ENCODE measurements at places on chromosomes 4 and X. TPM values are rescaled to one million over a fixed set of nuclear protein-coding genes. Genes with fewer than 3 reads are reported as not detected.

IL9R gene
- total RNA-seq = not detected

DNA sequence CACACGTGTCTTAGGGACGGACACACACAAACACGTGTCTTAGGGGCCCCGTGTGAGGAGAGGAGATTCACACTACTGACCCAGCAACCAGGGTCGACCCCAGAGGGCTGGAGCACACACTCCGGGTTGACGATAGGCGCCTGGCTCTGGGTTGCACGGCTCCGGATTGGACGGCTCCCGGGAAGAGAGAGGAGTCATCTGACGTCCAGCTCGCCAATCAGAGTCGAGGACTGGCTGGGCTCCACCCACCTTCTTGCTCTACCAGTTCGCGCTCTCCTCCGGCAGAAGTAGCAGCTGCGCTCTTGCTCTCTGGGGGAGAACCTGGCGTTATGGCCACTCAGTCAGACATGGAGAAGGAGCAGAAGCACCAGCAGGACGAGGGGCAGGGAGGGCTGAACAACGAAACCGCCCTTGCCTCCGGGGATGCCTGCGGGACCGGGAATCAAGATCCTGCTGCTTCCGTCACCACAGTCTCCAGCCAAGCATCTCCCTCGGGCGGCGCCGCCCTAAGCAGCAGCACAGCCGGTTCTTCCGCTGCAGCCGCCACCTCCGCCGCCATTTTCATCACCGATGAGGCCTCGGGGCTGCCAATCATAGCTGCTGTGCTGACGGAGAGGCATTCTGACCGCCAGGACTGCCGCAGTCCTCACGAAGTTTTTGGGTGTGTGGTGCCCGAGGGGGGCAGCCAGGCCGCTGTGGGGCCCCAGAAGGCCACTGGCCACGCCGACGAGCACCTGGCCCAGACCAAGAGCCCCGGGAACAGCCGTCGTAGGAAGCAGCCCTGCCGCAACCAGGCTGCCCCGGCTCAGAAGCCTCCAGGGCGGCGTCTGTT is 74.3 kb downstream of the NUDT10 start:
- no peak for DNase-seq

DNA sequence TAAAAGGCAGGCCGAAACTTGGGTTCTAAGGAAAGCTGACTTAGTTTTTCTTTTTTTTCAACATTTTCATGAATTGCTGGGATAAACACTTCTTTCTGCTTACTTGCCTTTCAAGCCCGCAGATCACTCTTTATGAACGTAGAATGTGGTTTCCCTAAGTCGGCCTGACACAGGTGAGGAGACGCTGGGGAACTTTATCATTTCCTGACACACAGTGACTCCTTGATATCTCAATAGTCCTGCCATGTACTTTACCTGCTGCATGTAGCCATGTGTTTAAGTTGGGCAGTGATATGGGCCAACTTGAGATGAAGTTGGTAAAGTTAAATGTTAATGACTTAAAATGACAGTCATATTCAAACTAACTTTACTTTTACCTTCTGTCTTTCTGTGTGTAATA is 26.6 kb upstream of the SNCA start:
- no peak for DNase-seq

ALAS2 gene
- total RNA-seq = not detected

DNA sequence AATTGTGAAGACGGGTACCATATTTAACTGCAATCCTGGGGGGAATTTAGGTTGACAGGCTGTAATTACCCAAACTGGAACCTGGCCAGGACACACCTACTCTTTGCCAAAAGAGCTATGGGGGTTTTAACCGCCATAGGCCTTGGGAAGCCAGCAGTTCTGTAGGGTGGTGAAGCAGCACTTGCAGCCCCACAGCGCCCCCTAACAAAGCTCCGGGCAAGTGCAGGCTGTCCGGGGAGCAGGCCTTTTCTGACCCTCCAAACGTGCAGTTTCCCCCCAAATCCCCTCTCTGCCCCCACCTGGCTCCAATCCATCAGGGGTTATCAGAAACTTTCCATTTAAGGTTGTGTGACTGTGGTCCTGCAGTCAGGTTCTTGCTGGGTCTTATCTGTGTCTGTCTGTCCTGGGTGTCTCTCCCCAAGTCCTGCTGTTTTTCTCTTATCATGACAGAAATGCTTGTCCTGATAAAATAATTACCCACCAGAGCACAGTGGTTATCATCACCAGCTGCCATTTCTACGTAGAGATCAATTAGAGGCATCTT is 350.9 kb downstream of the MID1IP1 start:
- DNase-seq = no peak

DNA sequence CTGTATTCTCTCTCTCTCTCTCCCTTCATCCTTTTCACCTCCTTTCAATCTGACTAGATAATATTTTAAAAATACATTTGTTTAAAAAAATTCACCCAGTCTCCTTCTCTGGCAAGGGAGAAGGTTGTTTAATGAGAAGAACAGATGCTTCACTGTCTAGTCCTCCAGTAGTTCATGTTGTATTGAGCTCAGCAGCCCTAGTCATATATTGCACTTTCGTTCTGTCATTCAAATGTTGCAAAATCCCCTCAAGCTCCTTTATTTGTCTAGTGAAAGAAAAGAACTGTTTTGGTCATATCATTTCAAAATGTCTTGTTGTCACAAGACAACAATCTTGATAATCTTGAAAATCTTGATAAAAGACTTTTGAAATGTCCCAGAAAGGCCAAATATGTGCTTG is 248.0 kb downstream of the GALNTL6 start:
- no peak for DNase-seq

GRCh38 chr4:2788532-2789103 is 4.3 kb upstream of the SH3BP2 start:
- no peak for DNase-seq

DNA sequence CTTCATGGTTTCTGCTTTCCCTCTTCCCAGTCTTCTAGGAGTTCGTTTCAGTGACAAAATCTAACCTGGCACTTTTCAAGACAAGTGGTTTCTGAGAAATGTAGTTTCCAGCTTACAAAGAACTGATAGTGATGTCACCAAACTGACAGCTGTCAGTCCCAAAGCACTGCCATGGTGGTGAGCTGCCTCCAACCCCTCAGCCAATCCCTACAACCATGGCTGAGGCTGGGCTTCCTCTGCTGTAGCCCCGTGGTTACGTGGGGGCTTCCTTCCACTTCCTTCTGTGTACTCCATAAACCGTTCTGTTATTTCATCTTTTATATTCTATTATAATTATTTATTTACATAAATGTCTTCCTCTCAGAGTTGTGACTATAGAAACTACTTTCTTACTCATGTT is 198.6 kb upstream of the AGA start:
- DNase-seq = no peak

GRCh38 chrX:27132862-27133261 is 330.3 kb downstream of the PPP4R3C start:
- no peak for DNase-seq

DNA sequence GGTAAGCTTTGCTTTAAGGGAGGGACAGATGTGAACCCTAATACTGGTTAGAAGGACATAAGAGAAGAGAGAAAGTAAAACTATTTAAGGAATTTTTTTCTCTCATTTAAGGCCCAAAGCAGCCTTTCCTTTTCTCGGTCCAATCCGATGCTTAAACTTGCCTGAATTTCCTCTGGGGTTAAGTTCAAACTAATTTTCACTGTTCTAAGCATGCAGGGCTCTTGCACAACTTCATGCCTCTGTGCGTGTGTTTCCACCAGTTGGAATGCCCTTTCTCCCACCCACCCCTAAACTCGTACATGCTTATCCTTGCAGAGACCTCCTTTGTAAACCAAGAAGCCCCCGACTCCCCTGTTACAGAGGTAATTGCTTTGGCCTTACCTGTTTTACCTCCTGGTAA is 204.7 kb downstream of the CBR4 start:
- DNase-seq = no peak

- no peak for DNase-seq
These were observed 613 bp downstream of the GLRB start for GRCh38 chr4:157076578-157076947.

DNA sequence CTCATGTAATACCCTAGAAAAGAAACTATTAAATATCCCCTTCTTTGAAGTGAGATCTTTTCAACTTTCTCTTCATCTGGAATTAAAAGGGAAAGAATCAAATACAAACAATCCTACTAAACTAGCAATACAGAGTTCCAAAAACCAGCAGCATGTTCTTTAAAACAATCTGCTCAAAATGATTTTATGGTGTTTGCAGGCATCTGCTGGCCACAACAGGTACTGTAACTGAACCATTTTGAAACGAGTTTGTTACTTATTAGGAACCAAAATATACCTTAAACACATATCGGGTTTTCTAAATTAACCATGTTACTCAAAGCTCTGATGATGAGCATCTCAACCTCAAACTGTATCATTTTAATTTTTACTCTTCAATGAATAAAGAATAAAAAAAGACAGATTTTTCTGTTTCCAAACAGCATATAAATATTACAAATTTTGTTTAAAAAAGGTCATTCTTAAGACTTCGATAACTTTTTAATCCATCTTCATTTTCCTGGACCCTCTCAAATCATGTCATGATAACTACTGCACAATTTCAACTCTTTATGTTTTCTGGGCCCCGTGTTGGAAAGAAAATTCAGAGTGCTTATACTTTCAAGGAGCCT is 56.5 kb downstream of the ARAP2 start:
- no peak for DNase-seq

DNA sequence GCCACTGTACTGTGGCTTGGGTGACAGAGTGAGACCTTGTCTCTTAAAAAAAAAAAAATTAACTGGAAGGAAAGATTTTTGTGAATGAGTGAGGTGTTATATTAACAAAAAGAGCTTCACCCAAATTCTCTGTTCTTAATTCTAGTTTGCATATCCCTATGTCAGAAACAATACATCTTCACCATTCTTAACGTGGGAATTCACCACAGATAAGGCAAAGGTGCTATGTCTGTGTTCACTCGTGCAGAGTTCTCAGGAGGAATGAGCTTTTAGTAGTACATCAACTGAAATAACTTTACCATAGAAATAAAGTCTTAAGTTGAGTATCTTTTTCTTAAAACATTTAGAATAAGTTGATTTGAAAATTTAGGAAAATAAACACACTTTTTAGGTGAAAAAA is 135.1 kb downstream of the RAPGEF2 start:
- no peak for DNase-seq

- DNase-seq = no peak
These were observed 110.2 kb downstream of the APBB2 start for GRCh38 chr4:41104155-41104554.

GRCh38 chrX:107324493-107325310 is 118.3 kb downstream of the DNAAF6 start:
- DNase-seq = peak; percentile 7

DNA sequence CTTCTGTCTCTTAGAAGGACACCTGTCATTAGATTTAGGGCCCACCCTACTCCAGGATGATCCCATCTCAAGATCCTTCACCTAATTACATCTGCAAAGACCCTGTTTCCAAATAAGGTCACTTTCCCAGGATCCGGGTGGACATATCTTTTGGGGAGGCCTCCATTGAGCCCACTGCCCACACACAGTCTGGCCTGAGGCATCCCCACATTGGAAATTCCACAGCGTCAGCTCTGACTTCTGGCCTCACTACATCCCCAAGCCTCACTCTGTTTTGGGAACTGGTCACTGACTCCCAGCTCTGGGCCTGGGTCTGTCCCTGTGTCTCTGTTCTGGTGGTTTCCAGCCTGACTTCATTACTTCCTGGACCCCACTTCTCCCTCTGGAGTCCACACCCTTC is 285.5 kb downstream of the CRLF2 start:
- no peak for DNase-seq

DNA sequence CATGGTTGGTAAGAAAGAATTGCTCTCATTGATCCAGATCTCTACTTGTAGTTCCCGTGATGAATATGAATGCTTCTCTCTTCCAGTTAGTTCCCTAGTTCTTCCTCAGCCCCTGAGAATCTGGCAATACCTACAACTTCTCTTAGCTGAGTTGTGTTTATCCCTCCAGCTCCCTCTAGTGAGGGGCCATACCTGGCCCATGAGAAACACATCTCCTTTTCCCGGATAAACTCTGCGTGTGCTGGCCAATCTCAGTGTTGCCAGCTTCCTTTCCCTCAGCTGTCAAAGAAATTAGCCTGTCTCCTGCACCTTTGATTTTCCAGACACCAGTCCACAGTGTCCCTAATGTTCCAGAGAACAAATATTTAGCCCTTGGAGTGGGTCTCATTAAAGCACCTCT is 5.7 kb downstream of the CBLL2 start:
- DNase-seq = no peak

NPY2R gene
- not detected for total RNA-seq

GRCh38 chr4:100356172-100356571 is 161.7 kb downstream of the EMCN start:
- peak; percentile 19 for DNase-seq

DIPK2B gene
- total RNA-seq = not detected

DNA sequence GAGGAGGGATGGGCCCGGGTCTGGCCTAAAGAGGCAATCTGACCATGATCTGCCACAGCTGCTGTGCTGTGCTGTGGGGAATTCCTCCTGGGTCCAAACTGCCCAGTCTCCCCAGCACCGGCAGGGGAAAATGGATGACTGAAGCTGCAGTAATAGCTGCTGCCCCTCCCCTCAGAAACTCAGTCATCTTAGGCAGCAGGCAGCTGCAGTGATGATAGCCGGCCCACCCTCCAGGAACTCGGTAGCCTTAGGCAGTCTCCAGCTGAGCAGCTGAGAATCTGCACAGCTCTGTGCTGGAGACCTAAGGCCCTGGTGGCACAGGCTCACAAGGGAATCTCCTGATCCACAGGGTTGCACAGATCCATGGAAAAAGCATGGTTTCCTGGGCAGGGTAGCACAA is 113.4 kb upstream of the USP38 start:
- no peak for DNase-seq

DNA sequence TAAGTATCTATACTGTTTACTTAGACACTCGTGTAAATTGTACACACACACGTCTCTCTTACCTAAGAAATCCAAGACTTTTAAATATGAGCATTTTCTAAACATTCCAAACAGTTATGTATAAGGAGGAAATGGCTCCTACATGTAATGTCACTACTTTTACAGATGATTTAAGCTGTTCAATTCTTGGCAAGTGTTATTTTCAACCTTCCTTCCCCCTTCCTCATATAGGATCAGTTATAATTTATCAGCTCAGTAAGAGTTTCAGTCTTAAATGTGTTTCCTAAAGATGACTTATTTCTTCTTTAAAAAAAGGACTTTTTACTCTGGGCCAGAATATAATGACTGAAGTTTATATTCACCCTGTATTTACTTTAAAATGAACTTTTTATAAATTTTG is 601.1 kb downstream of the ANKRD50 start:
- no peak for DNase-seq

DNA sequence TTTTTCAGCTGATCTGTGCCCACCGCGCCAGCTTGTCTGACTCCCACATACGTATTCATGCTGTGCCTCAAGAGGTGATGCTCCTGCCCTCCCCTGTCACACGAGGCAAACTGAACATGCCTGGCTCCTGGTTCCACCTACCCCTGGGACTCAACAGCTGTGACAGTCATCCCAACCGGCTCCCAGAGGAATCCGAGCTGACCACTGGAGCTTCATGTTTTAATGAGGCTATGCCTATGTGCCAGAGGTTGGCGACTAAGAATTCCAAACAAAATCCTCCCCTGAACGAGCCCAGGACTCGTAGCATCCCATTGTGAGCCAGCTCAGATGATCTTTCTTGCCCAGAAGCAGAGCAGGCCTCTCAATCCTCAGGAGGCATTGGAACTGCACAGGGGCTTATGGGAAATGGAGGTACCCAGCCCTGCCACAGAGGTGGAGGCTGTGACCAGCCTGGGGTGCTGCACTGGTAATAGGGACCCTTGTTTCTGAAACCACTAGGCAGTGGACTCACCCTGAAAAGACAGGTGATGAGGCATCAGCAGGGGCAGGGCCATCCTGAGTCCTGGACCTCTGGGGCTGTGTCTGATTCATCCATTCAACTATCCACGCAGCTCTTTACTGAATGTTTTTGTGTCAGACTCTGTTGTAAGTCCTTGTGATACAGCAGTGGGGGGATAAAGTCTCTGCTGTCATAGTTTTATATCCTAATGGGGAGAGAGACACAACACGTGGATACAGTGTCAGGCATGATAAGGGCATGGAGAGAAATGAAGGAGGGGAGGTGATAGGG is 325.0 kb downstream of the EVC2 start:
- no peak for DNase-seq

All from LHCN-M2 (cell line).